ENCODE measurements at places on chromosomes 5 and 9. TPM values are rescaled to one million over a fixed set of nuclear protein-coding genes. Genes with fewer than 3 reads are reported as not detected.

Gene PLGRKT
- 7.9 TPM for total RNA-seq

Gene MCTP1
- 1.7 TPM for total RNA-seq

DNA sequence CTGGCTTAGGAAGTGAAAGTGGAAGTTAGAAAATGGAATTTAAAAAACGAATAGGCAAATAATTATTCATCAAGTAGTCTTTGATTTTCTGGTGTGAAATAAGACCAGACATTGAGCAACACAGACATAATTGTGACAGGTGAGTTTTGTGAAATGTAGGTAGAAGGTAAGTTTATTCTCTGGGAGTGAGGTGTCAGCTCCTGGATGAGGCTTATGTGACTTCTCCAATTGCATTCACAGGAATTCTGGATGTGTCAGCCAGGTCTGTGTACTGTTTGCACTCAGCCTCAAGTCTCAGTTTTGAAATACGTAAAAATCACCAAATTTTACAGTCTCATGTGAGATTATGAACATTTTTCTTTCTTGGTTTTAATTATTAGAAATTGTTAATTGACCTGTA is 537.6 kb downstream of the CETN3 start:
- no peaks in the 10 kb centered on the region for H3K36me3 ChIP-seq
- no peaks in the 10 kb centered on the region for H3K4me1 ChIP-seq
- H3K27me3 ChIP-seq, result no peaks in the 10 kb centered on the region

- peaks cover 5% of the 10 kb centered on the region for H3K4me1 ChIP-seq
- no peaks in the 10 kb centered on the region for H3K27me3 ChIP-seq
- no peak overlapping the region for H3K4me3 ChIP-seq
- no peaks in the 10 kb centered on the region for H3K36me3 ChIP-seq
- H3K27ac ChIP-seq, result no peak overlapping the region
Measured at GRCh38 chr5:53406630-53407316, 73.7 kb upstream of the FST start.

GRCh38 chr9:107737987-107738743 is 248.6 kb upstream of the KLF4 start:
- H3K4me3 ChIP-seq, result no peak overlapping the region
- no peaks in the 10 kb centered on the region for H3K27me3 ChIP-seq
- no peaks in the 10 kb centered on the region for H3K36me3 ChIP-seq
- no peak for DNase-seq

Data from SJCRH30 (cell line).